ENCODE measurements at places on chromosomes 5 and 9.

DNA sequence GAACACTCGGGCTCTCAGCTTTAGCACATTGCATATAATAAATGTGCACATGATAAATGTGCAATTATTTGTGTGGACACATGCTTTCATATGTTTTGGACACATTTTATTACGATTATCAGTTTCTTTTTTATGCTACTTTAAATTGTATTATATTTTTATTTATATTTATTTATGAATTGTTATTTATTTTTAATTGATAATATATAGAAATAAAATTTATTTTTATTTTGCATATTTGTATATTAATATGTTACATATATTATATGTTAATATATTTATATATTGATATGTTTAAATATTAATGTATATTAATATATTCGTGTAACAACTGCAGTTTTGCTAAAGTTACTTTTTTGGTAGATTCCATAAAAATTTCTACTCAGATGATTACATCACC is 454.8 kb upstream of the CDH10 start:
- DNase-seq = no peak

DNA sequence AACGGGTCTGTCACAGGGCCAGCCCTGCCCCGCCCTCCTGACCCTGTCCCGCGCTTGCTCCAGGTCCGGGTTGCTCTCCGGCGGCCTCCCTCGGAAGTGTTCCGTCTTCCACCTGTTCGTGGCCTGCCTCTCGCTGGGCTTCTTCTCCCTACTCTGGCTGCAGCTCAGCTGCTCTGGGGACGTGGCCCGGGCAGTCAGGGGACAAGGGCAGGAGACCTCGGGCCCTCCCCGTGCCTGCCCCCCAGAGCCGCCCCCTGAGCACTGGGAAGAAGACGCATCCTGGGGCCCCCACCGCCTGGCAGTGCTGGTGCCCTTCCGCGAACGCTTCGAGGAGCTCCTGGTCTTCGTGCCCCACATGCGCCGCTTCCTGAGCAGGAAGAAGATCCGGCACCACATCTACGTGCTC is 4.2 kb downstream of the B4GALT7 start:
- DNase-seq = no peak

GRCh38 chr9:132348676-132349075 is 6.1 kb downstream of the SETX start:
- no peak for DNase-seq

DNA sequence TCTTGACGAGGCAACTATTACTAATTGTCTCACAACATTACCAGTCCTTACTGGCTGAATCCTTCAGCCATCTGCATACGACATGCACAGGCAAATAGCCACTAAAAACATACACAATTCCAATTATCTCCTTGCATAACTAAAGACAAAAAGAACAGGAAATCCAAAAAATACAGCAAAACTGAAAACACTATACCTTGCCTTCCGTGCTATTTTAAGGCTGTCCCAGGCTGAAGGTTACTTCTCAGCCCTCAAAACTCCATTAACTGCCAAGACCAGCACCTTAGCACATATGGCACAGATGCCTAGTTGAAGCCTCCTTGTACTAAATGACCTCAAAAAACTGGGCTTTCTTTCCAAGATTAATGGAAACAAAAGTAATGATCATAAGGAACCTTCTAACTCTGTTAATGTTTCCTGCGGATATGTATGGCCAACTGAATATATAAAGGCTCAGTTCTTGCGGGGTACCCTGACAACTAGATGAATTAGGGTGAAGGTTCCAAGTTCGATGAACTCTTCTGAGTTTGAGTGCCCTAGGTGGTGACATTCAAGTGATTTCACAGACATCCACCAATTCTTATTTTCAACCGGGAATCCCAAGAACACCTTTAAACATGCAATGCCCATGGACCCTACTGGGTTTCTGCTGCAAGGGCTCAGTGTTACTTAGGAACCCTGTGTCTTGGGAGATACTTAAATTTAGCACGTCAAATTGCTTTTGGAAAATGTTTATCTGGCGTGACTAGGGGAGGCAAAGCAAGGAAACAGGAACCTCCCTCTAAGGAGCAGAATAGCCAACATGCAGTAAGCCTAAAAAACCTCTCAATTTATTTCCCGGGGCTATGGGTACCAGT is 455.3 kb downstream of the RAB3C start:
- no peak for DNase-seq

- no peak for DNase-seq
Measured at GRCh38 chr5:10669983-10670382, 91.1 kb downstream of the DAP start.

- peak; percentile 64 for DNase-seq
Measured at GRCh38 chr9:127979333-127980059, 1.3 kb downstream of the EEIG1 start.

- no peak for DNase-seq
Measured at GRCh38 chr9:70940605-70941004, 180.8 kb downstream of the TRPM3 start.

- no peak for DNase-seq
Measured at GRCh38 chr5:139064613-139065012, 133.6 kb downstream of the SIL1 start.

DNA sequence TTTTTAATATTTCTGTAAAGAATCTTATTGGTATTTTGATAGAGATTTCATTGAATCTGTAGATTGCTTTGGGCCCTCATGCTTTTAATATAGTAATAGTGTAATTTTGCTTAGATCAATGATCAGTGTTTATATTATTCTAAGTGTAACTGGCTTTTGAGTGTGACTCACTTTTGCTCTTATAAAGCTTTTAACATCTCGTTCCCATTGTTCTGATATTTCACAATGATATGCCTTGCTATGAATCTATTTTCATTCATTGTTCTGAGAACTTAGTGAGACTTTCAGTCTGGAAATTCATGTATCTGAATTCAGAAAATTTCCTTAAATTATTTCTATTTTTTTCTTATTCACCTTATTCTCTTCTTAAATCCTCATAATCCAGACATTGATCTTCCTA is 13.5 kb upstream of the MAMDC2 start:
- no peak for DNase-seq

GRCh38 chr5:139848508-139849100 is 53.0 kb downstream of the PSD2 start:
- DNase-seq = peak; percentile 38

GRCh38 chr5:94908889-94909480 is 290.5 kb downstream of the SLF1 start:
- no peak for DNase-seq

DNA sequence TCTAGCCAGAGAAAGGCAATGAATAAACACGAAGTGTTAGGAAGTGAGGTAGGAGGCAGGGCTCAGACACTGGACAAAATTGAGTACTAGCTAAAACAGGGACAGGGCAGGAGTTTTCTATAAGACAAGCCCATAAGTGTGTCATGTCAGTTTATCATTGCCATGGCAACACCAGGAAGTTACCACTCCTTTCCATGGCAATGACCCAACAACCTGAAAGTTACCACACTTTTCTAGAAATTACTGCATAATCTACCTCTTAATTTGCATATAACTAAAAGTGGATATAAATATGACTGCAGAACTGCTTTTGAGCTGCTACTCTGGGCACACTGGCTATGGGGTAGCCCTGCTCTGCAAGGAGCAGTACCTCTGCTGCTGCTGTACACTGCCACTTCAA is 442.5 kb upstream of the COX7C start:
- DNase-seq = no peak

GRCh38 chr5:27216367-27216950 is 178.1 kb upstream of the CDH9 start:
- DNase-seq = no peak

- no peak for DNase-seq
Measured at GRCh38 chr9:109934136-109934856, 154.3 kb downstream of the PALM2AKAP2 start.

DNA sequence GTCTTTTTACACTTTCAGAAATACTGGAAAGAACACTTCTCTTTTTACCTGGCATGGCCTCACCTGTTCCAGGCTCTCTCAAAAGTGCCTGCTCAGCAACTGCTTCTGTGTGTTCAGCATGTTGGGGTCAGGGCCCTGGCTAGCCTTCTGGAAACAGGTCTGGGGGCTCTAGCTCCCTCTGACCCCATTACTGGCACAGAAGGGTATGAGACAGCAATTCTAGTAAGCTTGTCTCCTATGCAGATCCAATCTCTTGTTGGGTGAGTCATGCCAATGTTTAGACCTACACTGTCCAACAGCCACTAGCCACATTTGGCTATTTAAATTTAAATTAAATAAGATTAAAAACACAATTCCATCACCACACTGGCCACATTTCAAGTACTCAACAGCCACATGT is 80.8 kb downstream of the MAPKAP1 start:
- no peak for DNase-seq

DNA sequence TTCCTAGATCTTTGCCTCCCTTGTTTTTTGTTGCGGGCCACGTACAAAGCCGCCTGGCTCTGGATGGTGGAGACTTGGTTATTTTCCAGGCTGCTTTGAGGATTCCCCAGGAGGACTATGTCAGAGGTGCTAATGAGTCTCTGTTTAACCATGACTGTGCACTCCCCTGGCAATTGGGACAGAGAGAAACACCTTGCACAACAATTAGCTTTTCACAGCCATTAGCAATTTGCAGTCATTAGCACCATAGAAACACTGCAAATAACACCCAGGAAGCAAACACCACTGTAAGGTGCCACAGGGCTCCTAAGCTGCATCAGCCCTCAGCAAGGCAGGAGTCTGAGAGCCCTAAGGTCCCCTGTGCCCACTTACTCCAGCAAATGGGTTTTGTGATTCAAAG is 201.0 kb upstream of the VLDLR start:
- peak; percentile 8 for DNase-seq

GRCh38 chr9:104911032-104911607 is 16.8 kb downstream of the ABCA1 start:
- DNase-seq = no peak

- no peak for DNase-seq
Measured at GRCh38 chr5:117195076-117195475, 620.5 kb upstream of the SEMA6A start.

- no peak for DNase-seq
Measured at GRCh38 chr5:128258372-128258771, 174.8 kb downstream of the SLC12A2 start.

DNA sequence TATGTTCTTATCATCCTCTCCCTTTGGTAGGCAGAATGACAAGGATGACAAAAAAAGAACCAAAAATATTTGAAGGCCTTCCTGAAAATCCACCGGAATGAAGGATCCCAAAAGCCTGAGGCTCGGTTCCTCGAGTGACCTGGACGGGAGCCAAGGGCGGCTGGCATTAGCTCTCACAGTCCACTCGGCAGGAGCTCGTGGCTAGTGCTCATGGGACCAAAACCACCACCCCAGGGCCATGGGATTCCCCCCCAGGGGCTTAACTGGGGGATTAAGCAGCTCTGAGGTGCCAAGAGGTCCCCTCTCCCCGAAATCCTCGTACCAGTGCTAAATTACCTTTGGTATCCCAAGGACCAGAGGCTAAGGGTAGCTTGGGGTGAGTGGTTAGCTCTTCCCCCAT is 586 bp upstream of the PDZD2 start:
- DNase-seq = peak; percentile 46

DNA sequence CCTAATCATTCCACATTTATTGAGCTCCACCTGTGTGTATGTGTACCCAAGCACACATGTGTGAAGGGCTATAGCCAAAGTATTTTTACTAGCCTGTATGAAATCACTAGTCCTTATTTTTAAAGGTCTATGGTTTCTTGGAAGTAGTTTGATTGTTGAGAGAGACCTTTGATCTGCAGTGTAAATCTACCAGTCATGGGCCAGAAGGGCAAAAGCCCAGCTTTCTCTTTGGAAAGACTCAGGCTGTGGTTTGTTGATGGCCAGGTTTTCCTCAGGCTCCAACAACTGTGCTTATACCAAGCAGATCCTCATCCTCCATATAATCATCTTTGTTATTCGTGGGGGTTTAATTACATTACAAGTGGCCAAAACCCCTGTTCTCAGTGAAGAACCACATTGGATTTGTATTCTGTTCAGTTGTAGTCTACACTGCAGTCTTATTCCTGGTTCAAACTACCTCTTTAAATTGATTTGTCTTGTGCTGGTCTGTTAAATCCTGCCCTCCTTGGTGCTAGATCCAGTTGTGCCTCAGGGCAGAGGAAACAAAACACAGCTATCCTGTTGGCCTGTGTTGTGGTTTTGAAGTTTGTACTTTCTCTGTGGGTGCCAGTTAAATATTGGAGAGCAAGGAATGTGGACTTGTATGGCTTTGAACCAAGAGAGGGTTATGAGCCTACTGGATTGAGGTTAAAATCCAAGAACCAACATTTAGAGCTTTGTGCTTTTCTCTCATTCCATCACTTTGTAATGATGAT is 13.3 kb downstream of the CDC26 start:
- DNase-seq = no peak

GRCh38 chr9:131053896-131054295 is 42.4 kb upstream of the AIF1L start:
- no peak for DNase-seq

- no peak for DNase-seq
Measured at GRCh38 chr5:2001300-2001699, 118.6 kb upstream of the IRX4 start.

DNA sequence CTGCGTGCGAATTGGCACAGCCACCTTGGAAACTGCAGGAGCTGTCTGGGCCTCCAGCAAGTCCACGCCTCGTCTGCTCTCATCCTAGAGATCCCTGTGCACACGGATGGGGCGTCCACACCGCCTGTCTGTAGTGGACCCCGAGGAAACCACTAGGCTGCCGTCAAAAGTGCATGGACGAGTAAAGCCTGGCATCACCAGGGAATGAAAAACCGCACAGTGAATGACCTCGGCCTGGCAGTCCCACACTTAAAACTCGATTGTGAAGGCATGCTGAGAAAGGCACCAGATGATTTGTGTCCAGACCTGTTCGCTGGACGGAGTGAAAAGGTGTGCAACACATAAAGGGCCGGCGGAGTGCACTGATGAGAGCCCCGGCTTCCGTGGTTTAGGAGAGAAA is 50.8 kb downstream of the MRPL36 start:
- peak; percentile 4 for DNase-seq

- peak; percentile 54 for DNase-seq
Measured at GRCh38 chr5:12019306-12019705, 115.1 kb upstream of the CTNND2 start.

- DNase-seq = no peak
Measured at GRCh38 chr5:160445132-160445531, 23.5 kb downstream of the PTTG1 start.

- DNase-seq = peak; percentile 95
Measured at GRCh38 chr5:137622850-137623249, 113.0 kb downstream of the KLHL3 start.

DNA sequence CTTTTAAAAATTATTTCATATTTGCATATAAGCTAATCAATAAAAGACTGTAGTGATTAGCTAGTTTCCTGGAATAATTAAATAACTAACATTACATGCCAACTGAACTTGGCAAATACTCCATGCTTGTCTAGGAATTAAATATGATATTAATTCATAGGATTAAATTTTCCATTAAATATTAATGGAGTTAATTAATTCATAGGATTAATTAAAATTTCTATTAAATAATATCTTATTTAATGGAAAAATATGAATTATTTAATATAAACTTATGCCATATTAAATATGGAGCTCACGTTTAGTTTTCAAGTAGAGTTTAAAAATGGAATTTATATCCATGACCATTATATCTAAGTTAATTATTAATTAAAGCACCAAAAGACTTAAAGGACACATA is 517.8 kb upstream of the DAB2 start:
- DNase-seq = no peak

- no peak for DNase-seq
Measured at GRCh38 chr9:137224830-137225694, at the start of gene CYSRT1. CYSRT1 (plus strand) TSS chr9:137225174; CDS start chr9:137225622, 448 bp downstream.

Measured in body of pancreas (tissue), 4 donors.